Activated effector memory CD4-positive, alpha-beta T cell treated with Interleukin-2 at 50 U/mL for 16 hours (primary cell): ENCODE measurements at places on chromosomes 7 and 10.
A peak's percentile ranks its signal among the peaks of the same experiment; 100 is the strongest.

DNA sequence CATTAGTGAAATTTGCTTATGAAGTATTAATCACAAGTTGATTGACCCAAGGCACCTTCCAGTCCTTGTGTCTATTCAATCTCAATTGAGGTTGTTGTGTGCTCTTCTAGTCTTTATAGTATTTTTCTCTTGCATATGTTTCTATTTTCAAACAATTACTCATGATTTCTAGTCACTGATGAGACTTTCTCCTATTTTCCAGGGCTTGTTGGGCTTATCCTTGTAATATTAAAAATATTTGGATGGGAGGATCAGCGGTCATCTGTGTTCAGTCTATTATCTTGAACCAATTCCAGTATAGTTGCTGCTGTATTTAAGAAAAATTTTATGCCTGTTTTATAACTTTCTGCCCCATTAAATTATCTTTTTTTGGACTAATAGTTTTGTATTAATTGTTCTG is 154.4 kb downstream of the PTEN start:
- DNase-seq, result no peak

DNA sequence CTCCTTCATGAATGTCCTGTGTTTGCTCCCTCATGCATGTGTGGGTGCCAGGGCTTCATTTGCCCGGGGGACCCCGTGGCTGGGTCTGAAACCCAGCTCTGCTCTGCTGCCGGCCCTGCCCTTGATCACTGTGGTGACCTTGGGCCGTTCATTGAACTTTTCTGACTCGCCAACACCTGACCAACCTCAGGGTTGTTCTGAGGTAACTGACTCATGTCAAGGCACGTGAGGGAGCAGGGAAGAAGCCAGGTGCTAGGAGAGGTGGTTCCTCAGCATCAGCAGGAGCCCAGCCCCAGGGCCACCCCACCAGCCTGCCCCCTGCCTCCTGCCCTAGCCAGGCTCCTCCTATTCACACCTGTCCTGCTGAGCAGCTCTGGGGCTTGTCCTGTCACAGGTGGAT is 47.9 kb downstream of the TBATA start:
- no peak for DNase-seq

DNA sequence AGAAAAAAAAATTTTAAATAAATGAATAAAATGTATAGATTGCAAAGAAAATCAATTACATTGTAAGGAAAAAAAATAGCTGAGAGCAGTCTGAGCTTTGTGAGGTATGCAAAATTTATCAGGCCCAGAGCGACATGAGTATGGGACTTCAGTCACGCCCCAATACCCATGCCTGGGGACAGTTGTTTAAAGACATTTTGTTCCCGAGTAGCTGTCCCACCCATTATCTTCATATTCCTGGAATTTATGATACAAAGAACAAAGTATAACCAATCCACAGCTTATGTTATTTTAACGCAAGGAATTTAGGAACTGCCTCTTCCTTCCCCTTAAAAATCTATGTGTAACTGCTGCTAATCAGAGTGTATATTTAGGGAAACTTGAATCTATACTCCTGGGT is 1.6 kb upstream of the PON2 start:
- DNase-seq, result no peak

- DNase-seq, result peak; percentile 10
These were observed 69.5 kb upstream of the ZNF438 start for GRCh38 chr10:31101123-31101522.
